Activated T-cell treated with anti-CD3 and anti-CD28 coated beads for 48 hours (primary cell): ENCODE measurements at places on chromosomes 13 and 19.

DNA sequence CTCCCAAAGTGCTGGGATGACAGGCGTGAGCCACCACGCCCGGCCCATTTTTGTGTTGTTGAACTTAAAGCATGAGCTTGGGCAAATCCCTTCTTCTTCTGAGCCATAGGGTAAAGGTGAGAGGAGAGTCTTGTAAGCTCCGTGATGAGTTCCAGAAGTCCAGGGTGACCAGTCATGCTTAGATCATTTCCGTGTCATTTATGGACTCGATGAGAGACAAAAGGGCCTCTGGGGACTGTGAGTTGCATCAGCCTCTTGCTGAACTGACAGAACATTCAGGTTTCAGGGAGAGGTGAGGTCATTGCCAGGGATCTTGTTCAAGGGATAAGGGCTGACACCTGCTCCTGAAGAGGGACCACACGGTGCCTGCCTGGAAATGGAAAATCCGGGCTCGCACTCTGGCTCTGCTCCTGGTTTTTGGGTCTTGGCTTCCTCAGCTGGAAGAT lies 53.6 kb downstream of the GADD45B start:
- no peak for DNase-seq

- DNase-seq = no peak
Observed at GRCh38 chr13:32233062-32233461, 82.1 kb downstream of the ZAR1L start.

- DNase-seq = no peak
Observed at GRCh38 chr13:100710176-100710575, 35.6 kb upstream of the TMTC4 start.

GRCh38 chr19:48784527-48784926 lies 26.3 kb downstream of the BCAT2 start:
- no peak for DNase-seq

DNA sequence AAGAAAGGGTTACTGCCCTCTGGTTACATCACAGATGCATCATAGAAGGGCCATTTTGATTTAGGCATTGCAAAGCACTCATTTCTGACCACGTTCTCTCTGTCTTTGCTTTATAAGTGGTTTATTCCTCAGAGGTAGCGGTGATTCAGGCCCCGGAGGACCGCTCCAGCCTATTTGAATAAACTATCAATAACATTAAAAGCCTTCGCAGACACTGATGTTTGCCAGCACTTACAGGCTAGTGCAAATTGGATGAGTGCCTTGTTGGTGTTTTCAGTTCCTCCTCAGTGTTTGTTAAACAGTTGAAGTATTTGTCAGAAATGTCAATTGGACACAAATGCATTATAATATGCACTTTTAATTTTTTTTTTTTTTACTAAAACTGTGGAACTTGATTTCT lies 120.2 kb downstream of the RXFP2 start:
- no peak for DNase-seq

DNA sequence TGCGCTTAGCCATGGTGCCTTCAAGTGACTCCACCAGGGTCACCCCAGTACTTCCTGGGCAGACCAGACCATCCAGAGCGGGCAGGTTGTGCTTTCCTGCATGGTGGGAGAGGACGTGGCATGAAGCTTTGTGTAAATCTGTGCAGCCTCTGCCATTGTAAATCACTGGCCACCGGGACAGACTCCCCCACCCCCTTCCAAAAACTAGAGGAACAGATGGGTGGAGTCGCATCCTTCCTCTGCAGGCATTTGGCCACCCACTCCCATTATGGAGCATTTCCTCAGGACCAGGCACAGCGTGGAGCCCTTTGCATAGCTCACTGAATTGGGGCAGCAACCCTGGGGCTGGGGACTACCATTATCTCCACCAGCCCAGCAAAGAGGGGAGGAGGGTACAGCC lies 8.2 kb downstream of the BCKDHA start:
- no peak for DNase-seq

GRCh38 chr13:52034616-52035226 lies 10.2 kb downstream of the UTP14C start:
- DNase-seq = no peak

DNA sequence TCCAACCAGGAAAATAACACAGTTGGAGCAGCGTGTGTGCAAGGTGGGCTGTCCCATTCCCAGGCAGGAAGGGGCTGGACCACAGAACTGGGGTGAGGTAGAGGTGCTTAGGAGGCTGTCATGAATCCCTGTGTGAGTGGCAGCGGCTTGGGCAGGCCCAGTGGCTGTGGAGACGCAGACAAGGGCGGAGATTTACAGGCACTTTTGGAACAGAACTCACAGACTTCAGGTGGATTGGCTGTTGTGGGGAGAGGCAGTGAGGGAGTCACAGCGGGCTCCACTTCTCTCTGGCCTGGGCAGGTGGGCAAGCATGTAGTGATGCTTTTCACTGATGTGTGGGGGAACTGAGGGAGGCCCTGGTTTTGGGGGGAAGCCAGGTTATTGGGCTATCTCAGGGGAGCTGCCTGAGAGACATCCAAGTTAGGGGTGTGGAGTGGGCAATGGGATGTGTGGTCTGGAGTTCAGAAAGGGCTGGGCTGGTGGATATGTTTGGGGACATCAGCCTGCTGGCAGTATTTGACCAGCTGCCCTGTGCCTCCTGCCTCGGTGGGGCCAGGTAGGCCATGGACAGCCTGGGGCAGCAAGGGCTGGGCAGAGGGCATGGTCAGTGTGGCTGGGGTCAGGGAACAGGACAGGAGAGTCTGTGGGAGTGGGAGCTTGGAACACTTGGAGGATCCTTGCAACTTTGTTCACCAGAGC lies 27.0 kb upstream of the ZNF492 start:
- DNase-seq = no peak

DNA sequence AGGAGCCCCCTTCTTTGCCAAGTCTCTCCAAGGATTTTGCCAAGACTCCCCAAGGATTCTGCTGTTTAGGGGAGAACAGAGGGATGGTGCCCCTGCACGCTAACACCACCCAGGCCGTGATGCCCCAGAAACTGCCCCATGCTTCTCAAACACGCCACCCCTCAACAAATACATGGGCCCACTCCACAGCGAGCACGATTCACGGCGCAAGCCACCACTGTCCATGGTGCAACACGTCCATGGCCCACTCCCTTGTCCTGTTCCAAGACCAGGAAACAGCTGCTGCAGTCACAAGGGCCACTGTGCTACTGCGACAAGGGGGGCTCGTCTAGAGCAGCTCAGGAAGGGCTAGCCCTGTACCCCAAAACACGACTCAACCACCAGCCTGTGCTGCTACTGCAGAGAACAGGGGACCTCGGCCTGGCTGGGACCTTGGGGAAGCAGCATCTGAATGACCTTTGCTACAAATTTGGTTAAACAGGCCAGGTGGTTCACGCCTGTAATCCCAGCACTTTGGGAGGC lies 36.5 kb upstream of the ISYNA1 start:
- no peak for DNase-seq

DNA sequence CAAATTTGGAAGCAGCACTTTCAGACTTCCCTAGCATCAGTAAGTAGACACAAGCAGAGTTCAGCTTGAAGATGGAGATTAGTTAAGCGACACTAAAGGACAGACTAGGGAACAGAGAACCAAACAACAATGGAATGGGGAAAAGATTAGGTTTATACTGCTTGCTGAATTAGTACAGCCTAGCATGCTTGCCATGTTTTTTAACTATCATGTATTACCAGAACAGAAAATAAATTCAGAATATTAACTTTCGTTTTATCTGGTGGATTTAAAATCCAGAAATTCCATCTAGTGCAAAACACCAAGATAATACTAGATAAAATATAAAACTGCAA lies 451.5 kb upstream of the SLC10A2 start:
- no peak for DNase-seq
